ENCODE measurements at places on chromosomes 13 and 19. TPM values are rescaled to one million over a fixed set of nuclear protein-coding genes. Genes with fewer than 3 reads are reported as not detected.

CKM gene
- total RNA-seq: 32.2 TPM

NKPD1 gene
- total RNA-seq: 0.32 TPM

- H3K4me1 ChIP-seq: no peaks in the 10 kb centered on the region
- no peak overlapping the region for H3K4me3 ChIP-seq
- H3K36me3 ChIP-seq: no peaks in the 10 kb centered on the region
- no peak for DNase-seq
Measured at GRCh38 chr19:46115396-46116106, 8.9 kb downstream of the IGFL3 start.

- H3K4me3 ChIP-seq: no peak overlapping the region
- no peaks in the 10 kb centered on the region for H3K27me3 ChIP-seq
- H3K36me3 ChIP-seq: no peaks in the 10 kb centered on the region
Measured at GRCh38 chr13:86003029-86003428, 203.8 kb upstream of the SLITRK6 start.

All from transverse colon (tissue), 4 donors.